Fibroblast of skin of left biceps (primary cell): ENCODE measurements at places on chromosomes 12 and 14.
A peak's percentile ranks its signal among the peaks of the same experiment; 100 is the strongest.

DNA sequence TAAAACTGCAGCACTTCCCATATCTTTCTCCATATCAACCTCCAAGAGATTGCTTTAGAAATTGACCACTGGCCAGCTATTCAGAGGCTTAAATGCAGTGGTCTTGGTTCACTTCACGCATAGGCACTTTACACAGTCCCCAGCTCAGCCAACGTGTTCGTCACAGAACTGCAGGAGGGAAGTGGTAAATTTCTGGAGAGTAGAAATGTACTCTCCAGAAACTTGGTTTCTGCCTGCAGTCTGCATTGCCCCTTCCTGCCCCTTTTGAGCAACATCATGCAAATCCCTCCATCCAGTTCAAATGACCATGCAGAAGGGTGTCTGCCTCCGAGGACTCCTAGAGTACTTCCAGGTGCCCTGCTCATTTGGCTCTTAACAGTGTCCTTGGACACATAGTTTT, 42.7 kb upstream of the NEDD1 start:
- DNase-seq, result no peak

GRCh38 chr12:115421796-115422709, 738.1 kb upstream of the TBX3 start:
- no peak for DNase-seq

DNA sequence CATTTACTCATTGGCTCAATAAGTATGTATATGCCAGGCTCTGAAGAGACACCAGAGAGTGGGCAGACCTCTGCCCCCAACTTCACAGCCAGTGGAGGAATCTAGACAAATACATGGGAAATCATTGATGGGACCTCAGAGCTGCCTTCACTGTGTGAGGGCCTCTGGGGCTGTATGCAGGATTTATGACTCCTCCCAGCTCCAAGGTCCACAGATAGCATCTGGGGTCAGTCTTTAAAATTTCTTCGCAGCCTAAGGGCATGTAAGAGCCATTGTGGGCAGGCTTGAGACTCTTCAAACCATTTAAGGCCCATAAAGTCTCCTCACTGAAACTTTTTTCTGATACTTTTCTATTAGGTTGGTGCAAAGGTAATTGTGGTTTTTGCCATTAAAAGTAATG, 125.5 kb downstream of the SPTSSA start:
- no peak for DNase-seq

GRCh38 chr12:114395755-114396152, 10.2 kb downstream of the TBX5 start:
- DNase-seq, result no peak

- no peak for DNase-seq
These were observed 148.2 kb downstream of the TMEM30B start for GRCh38 chr14:61132894-61133293.

DNA sequence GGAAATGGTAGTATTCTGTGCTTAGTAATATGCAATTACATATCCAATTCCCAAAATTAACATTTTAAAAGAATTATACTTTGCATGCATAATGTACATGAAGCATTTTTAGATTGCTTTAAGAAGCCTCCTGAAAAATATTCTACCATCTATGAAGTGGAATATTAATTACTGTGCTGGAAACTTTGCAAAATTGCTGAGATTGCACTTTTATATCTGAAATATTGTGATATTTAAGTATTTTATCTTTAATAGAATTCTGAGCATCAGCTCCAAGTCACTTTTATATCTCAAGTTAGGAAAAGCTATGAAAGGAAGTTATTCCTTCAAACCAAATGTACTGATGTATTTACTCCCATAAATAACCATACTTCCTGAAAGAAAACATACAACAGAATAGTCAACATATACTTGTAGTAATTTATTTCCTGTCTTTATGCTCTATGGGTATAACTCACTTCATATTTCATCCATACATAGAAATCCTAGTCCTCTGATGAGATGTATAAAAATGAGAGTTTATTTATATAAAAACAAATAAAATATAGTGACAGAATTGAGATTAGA, 152.7 kb downstream of the PLEKHA5 start:
- no peak for DNase-seq

GRCh38 chr12:129296671-129297070, 443.4 kb downstream of the GLT1D1 start:
- no peak for DNase-seq

DNA sequence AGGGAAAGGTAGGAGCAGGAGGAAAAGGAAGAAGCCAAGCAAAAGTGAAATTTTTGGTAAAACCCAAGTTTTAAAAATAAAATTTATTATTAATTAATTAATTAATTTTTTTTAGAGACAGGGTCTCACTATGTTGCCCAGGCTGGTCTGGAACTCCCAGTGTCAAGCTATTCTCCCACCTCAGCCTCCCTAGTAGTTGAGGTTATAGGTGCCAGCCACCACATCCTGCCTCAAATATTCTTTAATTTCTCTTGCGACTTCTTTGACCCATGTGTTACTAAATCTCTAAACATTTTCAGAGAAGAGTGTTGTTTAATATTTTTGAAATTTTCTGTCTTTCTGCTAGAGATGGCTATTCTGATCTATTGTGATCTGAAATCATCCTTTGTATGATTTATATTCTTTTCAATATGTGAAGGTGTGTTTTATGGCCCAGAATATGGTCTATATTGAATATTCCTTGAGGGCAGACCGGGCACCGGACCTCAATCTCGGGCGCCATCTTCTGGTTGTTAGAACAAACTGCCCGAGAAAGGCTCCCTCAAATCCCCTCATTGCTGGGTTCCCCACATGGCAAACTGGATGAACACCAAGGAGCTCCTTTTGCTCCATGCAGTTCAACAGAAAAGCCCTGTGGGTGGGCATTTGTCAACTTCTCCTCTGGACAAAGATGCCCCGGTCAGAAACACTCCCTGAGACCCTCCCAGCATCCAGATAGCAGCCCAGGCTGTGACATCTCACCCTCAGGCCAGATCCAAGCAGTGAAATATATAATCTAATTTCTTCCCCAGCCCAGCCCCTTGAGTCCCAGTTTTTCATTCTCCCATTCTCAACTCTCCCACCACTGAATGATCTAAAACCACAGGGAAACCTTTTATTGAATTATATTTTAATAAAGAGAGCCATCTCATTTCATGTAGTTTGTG, 110.5 kb downstream of the ASCL4 start:
- DNase-seq, result peak; percentile 6

DNA sequence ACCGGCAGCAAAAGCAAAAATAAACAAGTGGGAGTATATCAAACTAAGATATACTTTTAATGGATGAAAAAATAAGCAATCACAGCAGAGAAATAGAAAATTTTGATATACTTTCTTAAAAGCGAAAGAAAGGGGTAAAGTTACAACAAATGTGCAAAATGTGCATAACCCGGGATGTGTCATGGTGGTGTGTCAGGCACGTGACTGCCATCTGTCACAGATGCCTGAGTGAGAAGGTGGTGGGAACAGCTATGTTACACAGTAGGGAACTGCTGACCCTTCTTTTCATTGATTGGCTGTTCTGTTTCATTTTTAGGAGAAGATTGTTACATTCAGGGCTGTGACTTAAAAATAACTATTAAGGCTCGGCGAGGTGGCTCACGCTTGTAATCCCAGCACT, 168.1 kb upstream of the PELI2 start:
- no peak for DNase-seq

DNA sequence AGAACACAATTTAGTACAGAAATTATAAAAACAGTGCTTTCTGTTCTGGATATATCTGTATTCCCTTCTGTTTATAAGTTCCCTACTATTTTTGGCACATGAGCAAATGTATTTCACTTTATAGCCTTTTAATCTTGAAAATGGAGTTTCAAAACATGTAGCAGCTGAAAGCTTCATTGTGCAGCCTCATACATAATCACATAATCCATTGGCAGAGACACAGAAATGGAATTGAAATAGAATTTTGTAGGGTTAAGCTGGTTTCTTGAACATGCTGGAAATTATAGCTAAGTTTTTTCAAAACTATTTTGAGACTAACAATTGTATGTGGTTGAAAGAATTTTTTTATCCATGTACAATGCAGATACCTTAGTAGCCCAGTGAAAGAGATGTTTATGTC, 614.3 kb upstream of the MDGA2 start:
- no peak for DNase-seq

- no peak for DNase-seq
These were observed 2.8 kb downstream of the ETFBKMT start for GRCh38 chr12:31662176-31662849.

GRCh38 chr14:62429683-62430082, 615.6 kb downstream of the KCNH5 start:
- no peak for DNase-seq

DNA sequence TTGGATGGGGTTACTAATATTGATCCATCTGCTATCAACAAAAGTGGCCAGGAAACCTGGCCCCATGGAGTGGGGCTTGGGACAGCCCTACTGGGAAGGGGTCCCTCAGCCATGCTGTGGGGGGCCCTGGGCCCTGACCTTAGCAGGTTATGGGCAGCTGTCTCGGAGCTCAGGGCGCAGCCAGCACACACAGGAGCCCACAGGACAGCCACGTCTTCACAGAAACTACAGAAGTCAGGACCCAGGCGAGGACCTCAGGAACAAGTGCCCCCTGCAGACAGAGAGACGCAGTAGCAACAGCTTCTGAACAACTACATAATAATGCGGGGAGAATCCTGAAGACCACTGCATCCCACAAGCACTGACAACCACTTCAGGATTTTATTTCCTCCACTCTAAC, 11.9 kb upstream of the FKBP11 start:
- DNase-seq, result no peak

- DNase-seq, result no peak
These were observed 1.8 kb downstream of the HSPB8 start for GRCh38 chr12:119180380-119181040.

DNA sequence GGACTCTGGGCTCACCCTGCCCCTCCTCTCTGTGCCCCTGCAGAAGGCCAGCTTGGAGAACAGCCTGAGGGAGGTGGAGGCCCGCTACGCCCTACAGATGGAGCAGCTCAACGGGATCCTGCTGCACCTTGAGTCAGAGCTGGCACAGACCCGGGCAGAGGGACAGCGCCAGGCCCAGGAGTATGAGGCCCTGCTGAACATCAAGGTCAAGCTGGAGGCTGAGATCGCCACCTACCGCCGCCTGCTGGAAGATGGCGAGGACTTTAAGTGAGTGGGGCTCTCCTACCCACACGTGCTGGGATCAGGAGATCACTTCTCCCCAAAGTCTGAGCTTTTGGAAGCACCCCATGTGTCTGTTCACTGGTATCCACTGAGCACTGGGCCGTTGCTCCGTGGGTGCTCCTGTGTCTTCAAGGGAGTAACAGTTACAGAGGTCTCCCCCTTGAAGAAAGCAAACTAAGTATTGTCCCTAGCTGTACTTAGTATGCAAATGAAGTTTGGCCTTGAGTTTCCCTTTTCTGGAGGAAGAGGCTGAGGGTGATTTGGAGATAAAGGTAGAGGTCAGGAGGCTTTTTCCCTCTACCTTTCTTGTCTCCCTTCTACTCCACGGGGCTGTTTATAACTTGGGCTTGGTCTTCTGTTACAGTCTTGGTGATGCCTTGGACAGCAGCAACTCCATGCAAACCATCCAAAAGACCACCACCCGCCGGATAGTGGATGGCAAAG, 3.3 kb downstream of the KRT18 start:
- DNase-seq, result no peak

- DNase-seq, result peak; percentile 47
These were observed 17.1 kb downstream of the FICD start for GRCh38 chr12:108531929-108532848.

DNA sequence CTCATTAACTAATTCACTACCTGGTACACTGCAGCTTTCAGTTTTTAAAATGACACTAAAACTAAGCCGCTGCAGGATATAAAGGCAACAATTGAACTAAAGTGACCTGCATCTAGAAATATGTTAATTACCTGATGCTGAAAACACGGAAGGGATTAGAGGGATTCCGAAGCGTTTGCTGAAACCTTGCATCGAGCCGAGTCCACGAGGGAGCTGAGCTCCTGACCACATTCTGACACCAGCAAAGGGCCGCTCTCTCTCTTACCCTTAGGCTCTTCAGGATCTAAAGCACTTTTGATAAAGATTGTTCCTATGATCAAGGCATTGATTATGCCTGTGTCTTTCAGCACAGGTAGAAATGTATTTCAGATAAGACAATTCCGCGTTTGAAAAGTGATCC, 59.5 kb upstream of the CDKN3 start:
- DNase-seq, result no peak

GRCh38 chr12:49939707-49940106, 10.8 kb upstream of the AQP2 start:
- DNase-seq, result no peak

GRCh38 chr12:15886372-15887042, 4.3 kb downstream of the STRAP start:
- no peak for DNase-seq

DNA sequence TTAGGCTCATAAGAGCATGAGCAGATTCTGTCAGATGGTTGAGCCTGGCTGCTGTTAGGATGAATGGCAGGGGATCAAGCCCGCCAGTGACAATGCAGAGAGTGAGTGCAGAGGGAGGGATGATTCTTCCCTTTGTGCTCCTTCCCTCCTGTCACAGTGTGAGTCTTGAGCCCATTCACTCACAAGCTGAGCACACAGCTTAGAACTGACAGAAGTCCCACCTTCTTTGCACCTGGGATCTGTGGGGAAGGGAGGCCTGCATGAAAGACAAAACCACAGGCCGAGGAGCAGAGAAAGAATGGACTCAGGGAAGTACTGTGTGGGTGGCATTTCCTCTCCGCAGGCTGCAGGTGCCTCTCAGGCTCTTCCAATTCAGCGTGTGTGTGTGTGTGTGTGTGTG, 160.6 kb downstream of the KCNA5 start:
- DNase-seq, result no peak

- DNase-seq, result no peak
These were observed 20.7 kb upstream of the TCP11L2 start for GRCh38 chr12:106281804-106282203.

GRCh38 chr12:53750812-53751335, 905 bp downstream of the CISTR start:
- DNase-seq, result no peak

- DNase-seq, result peak; percentile 51
These were observed 40.9 kb upstream of the CAPRIN2 start for GRCh38 chr12:30795410-30796312.

DNA sequence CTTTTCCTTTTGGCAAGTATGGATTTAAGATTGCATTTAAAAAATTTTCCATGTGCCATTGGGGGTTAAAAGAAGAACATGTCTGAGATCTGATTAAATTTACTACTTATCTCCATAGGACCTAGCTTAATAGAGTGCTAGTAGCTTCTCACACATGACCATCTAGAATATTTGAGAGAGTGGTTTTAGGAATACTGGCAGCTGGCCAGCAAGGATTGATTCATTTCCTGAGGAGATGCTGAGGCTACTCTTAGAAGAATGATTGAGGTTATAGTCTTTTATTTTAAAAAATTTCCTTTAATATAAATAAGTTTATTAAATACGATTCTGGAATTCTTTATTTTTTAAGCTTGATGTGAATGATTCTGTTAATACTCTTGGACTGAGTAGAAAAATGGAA, 56.2 kb downstream of the MIPOL1 start:
- DNase-seq, result peak; percentile 55

GRCh38 chr12:8154526-8154925, 2.3 kb upstream of the ZNF705A start:
- DNase-seq, result no peak

- DNase-seq, result no peak
These were observed 20.4 kb upstream of the BEGAIN start for GRCh38 chr14:100607611-100607956.
